ENCODE measurements at places on chromosomes 6 and 20.
A peak's percentile ranks its signal among the peaks of the same experiment; 100 is the strongest.

- DNase-seq = peak; percentile 27
Observed at GRCh38 chr6:36692220-36692619, 5.4 kb upstream of the RAB44 start.

GRCh38 chr6:159639721-159640120, 53.3 kb downstream of the SOD2 start:
- no peak for DNase-seq

DNA sequence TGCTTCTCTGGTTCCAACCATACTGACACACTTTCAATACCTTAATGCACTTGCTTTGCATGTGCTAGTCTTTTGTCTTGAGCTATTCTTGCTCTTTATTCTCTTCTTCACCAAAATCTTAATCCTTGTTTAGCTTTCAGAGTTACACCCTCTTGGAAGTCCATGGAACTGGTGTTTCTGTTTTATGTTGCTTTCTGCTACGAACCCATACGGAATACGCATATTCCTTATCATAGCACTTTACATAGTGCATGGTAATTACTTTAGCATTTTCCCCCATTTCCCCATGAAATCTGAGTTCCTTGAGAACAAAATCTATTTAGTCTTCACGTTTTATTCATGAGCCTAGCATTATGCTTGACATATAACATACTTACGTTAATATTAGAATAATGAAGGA, 270.9 kb downstream of the NKAIN2 start:
- no peak for DNase-seq

DNA sequence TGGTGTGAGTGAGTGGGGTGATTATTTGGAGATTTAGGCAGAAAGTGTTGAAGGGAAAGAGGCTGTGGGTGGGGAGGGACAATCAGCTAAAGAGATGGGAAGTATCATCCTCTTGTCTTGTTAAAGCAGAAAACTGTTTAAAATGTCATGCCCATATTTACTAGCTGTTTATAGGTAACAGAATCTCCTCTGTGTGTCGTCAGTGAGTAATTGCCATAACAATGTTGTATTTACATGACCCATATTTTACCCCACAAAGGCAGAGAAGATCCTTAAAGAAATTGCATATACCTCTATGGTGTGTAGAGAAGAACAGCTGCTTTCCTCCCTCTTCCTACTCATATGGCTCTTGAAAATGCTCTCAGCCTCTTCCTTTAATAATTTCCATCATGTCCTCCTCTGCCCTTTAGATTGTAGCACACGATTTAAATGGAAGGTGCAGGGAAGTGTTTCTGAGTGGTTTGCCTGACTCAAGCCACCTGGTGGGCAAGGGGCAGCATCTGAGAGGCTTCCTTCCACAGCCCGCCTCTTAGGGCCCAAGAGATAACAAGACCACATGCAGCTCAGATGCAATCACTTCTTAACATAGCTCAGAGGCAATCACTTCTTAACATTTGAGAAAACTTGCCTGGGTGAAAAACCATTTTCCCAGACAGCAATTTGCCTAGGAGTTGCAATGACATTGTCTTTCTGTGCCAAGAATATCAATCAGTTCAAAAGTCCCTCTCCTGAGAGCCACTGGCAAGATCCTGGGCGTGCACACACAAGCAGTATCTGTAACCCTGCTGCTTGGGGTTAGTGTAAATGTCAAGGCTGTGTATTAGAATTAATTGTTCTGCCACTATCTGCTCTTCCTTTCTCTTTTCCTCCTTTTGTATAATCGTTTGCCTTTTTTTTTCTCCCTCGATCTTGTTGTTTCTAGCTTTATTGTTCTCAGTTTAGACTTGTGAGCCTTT, 44.1 kb upstream of the EDN1 start:
- no peak for DNase-seq

DNA sequence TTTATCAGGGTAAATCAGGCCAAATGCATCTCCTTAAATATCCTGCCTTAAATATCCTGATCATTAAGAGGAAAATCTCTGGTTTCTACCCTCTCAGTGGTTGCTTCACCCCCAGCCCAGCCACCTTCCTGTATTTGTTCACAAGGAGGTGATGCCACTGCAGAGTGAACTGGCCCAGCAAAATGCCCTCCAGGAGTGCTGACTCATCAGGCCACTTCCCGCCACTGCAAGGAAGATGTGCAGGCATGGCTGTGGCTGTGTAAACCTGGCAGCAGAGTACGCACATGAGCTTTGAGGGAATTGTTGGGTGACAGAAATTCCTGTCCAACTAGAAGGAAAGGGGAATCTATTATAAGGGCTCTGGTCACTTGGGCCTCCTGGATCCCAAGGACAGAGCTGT, 13.8 kb downstream of the NQO2 start:
- no peak for DNase-seq

DNA sequence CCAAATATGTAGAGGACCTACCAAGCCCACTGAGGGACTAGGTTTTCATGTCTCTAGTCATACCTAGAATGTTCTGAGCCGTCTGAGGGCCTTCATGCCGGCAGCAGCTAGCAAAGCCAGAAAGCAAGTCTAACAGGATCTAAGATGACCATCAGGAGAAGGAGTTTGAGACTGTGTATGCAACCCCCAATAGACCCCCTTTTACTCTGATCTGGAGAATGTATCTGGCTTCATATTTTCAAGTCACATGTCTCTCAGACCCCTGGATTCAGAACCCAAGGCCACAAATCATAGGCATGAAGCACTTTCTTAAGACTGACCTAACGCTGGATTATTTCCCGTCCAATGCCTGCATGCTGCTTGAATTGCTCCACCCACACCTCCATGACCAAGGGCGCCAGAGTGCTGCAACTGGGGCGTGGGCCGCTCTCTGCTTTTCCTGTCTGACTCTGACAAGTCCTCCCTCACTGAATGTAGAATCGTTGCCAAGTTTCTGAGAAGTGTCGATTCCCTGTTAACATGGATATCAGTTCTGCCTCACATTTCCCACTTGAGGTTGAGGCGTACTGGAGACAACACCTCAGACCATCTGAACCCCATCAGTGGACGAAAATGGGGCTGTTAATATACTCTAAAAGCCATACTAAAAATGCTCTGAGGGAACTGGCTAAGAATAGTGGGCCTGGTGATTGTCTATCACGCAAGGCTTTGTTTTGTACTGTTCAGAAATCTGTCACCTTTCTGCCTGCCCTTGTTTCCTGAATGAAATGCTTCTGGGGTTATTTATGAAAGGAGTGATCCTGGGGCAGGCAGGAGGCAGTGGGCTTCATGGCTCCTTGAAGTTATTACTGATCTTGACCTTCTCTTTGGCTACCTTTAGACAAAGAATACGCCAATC, 23.9 kb upstream of the ASXL1 start:
- no peak for DNase-seq

- no peak for DNase-seq
Observed at GRCh38 chr6:169247991-169248390, 5.7 kb downstream of the THBS2 start.

GRCh38 chr6:129766959-129767728, 57.2 kb upstream of the ARHGAP18 start:
- no peak for DNase-seq

DNA sequence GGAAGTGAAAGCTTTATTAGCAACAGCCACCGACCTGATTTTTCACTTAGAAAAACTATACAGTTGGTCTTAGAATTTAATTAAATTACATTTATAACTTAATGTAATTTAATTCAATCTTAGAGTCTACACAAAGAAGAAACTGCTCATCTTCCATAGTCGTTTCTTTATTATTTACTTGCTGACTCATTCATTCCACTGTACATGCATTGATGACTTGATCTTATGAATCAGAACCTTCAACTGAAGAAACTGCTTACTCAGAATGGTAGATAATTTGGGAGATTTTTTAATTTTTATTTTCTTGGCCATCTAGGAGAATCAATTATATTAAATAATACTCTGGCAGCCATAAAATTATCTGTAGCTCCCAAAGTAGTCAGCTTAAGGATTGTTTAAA, 1021.6 kb upstream of the FLRT3 start:
- DNase-seq = no peak

GRCh38 chr20:11987526-11987925, 69.8 kb downstream of the BTBD3 start:
- DNase-seq = no peak

GRCh38 chr6:168280020-168280898, 39.3 kb downstream of the DACT2 start:
- DNase-seq = no peak

DNA sequence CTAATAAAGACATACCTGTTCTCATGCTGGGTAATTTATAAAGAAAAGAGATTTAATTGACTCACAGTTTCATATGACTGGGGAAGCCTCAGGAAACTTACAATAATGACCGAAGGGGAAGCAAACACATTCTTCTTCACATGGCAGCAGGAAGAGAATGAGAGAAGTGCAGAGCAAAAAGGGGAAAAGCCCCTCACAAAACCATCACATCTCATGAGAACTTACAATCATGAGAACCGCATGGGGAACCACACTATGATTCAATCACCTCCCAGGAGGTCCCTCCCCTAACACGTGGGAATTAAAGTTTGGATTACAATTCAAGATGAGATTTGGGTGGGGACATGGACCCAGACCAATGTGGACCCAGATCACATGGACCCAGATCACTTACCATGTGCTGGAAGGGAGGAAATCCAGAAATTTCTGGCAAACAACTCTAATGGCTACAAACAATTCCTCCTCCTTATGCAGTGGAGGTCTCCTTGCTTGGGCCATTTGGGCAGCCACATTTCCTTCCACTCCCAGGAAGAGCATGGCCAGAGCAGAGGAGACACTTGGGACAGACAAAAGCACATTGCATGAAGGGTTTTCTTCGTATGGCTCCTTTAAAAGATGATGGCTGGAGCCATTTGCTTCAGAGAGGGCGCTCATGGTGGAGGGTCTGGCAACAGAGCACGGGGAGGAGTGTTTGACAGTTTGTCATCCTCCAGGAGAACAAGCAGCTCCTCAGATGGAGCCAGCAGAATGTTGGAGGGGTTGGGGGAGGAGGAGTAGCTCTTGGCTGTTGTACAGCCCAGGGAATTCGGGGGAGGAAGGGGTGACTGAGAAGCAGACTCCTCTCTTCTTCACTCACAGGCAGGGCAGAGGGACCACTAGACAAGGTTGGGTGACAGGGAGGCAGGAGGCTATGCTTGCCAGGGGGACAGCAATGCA, 30.4 kb downstream of the SERPINB9 start:
- DNase-seq = no peak

GRCh38 chr20:33015700-33016580, 8.4 kb downstream of the BPIFB2 start:
- DNase-seq = no peak

- no peak for DNase-seq
Observed at GRCh38 chr6:11912420-11912819, 99.7 kb upstream of the HIVEP1 start.

DNA sequence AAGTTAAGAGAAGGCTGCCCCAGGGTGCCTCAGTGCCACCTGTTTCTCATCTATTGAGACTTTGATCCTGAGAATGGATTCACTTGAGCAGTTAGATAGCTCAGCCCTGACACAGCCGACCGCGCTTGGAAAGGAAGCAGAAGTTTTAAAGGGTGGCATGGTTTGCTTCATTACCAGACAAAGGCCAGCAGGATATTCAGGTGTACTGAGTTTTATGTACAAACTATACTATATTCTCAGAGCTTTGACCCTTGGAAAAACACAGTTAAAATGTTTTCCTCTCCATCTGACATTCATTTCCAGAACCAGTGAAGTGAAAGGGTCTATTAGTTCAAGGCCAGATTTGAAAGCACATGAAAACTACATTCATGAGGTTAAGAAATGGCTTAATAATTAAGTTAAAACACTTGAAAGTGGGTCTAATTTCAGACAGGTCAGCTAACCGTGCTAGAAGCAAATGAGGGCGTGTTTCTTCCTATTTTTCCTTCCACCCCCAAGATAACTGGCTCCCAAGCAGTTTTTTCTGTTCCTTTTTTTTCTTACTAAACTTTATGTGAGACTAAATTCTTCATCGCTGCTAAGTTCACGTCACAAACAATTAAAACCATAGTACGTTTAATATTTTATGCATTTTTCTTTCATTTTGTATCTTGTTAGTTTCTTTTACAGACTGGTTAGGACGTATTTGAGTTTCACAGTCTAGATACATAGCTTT, 385.3 kb upstream of the SOX4 start:
- no peak for DNase-seq

GRCh38 chr6:57421503-57421902, 104.1 kb downstream of the PRIM2 start:
- no peak for DNase-seq

DNA sequence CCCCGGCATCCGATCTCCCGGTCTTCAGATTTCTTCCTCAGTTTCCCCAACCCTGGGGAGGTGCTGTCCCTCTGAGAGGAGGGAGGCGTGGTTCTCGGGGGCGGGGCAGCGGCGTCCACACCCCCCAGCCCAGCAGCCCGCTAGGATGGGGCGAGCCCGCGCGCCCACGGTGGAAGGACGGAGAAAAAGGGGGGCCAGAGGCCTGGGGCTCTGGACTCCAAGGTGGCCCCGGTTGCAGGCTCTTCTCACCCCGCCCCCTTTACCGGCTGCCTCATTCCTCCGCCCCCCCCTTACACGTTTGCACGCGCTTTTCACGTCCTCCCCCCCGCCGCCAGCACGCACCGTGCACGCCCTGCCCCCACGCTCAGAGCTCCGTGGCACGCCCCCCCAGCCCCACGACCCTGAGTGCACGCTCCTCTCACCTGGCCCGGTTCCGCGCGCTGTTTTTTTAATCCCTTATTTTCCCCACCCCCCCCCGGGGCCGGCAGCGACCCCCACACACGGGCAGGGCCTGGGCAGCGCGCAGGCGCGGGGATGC, 402 bp downstream of the ZBTB12 start:
- no peak for DNase-seq

DNA sequence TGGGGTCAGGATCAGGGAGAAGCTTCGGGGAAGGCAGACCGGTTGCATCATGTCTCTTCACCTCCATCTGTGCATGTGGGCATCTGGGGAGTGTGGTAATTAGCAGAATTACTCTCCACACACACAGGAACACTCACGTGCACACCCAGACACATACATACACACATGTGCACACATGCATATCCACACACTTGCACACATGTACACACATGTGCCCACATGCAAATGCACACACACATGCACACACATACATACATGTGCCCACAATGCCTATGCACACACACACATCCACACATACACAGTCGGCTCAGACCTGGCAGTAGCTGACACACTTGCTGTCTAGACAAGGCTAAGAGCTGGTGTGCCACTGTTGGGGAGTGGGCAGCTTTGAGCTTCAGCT, 212.3 kb upstream of the PMEPA1 start:
- no peak for DNase-seq

- DNase-seq = no peak
Observed at GRCh38 chr6:158160932-158161539, 7.0 kb downstream of the SERAC1 start.

DNA sequence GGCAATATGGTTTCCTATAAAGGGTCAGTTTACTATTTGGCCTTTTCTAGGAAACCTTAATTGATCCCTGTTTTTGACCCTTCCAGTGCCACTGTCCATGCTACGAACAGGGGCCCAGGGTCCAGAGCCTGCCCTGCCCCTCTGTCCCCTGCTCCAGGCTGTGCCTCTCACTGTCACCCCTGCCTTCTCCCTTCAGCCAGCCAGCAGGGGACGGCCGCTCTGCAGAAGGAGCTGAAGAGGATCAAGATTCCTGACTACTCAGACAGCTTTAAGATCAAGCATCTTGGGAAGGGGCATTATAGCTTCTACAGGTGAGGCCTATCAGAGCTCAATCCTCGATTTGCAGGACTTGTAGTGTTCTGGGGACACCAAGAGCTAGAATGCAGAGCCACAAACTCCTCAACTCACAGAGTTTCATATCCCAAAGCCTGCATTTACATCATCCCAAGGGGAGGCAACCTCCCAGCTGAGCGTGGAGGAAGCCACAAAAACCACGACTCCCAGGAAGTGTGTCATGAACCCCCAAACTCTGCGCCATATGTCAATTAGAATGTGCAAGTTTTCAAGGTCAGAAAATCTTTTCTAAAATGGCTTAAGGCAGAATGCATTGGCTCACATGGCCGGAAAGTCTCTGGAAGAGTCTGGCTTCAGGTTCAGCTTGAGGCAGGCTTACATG, 3.6 kb downstream of the BPI start:
- DNase-seq = no peak

Measured in esophagus squamous epithelium (tissue), 5 donors.